ENCODE measurements at places on chromosomes 16 and 17.

- DNase-seq = no peak
Observed at GRCh38 chr16:85492295-85492864, 120.7 kb upstream of the GSE1 start.

GRCh38 chr17:68822719-68823289 lies 132.4 kb downstream of the ABCA8 start:
- DNase-seq = no peak

GRCh38 chr17:57588086-57588485 lies 157.0 kb downstream of the CCDC182 start:
- no peak for DNase-seq

DNA sequence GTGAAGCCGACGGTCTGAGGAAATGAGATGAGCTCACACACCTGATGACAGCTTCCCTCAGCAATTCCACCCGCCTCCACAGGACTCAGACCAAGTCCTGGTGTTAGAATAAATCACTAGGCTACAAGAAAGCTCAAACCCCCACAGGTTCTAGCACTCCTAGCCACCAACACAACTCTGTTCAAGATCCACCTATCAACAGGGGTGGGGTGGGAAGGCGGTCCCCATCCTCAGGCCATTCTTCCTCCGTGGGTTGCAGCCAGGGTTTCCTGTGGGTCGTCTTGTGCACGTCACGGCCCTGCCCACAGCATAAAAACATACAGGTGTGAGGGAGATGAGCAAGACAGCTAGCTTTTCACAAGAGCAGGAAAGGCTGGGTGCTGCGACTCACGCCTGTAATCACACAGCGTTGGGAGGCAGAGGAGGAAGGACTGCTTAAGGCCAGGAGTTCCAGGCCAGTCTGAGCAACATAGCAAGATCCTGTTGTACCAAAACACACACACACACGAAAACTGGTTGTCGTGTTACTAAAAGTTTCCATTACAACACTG lies 81.1 kb downstream of the ANKRD11 start:
- DNase-seq = no peak

DNA sequence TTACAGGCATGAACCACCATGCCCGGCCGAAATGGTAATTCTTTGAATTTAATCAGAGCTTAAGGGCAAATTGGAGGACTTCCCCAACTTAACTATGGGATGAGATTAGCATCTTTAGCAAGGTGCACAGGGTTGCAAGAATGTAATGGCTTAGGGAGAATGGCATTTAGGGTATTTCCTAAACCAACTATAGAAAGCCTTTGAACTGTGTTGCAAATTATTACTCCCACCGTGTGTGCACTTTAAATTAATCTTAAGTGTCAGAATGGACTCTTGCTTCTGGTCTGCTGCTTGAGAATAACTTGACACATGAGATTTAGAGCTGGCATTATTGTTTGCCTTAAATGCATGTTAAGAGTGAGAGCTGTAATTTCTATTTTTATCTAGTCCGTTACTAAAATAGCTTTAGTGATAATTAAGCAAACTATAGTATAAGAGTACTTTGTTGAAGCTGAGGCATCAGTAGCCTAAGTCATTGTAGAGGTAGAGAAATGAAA lies 59.8 kb downstream of the TUBD1 start:
- peak; percentile 68 for DNase-seq

DNA sequence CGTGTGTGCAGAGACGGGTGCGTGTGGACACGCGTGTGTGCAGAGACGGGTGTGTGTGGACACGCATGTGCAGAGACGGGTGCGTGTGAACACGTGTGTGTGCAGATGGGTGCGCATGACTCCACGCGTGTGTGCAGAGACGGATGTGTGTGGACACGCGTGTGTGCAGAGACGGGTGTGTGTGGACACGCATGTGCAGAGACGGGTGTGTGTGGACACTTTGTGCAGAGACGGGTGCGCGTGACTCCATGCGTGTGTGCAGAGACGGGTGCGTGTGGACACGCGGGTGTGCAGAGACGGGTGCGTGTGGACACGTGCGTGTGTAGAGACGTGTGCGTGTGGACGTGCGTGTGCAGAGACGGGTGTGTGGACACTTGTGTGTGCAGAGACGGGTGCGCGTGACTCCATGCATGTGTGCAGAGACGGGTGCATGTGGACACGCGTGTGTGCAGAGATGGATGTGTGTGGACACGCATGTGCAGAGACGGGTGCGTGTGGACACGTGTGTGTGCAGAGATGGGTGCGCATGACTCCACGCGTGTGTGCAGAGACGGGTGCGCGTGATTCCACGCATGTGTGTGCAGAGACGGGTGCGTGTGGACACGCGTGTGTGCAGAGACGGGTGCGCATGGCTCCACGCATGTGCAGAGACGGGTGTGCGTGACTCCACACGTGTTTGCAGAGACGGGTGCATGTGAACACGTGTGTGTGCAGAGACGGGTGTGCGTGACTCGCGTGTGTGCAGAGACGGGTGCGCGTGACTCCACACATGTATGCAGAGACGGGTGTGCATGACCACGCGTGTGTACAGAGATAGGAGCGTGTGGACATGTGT lies 1.6 kb upstream of the CD7 start:
- no peak for DNase-seq

GRCh38 chr16:6309271-6309670 lies 1023.4 kb upstream of the RBFOX1 start:
- DNase-seq = no peak

- no peak for DNase-seq
Observed at GRCh38 chr17:41658846-41659245, 29.8 kb upstream of the EIF1 start.

DNA sequence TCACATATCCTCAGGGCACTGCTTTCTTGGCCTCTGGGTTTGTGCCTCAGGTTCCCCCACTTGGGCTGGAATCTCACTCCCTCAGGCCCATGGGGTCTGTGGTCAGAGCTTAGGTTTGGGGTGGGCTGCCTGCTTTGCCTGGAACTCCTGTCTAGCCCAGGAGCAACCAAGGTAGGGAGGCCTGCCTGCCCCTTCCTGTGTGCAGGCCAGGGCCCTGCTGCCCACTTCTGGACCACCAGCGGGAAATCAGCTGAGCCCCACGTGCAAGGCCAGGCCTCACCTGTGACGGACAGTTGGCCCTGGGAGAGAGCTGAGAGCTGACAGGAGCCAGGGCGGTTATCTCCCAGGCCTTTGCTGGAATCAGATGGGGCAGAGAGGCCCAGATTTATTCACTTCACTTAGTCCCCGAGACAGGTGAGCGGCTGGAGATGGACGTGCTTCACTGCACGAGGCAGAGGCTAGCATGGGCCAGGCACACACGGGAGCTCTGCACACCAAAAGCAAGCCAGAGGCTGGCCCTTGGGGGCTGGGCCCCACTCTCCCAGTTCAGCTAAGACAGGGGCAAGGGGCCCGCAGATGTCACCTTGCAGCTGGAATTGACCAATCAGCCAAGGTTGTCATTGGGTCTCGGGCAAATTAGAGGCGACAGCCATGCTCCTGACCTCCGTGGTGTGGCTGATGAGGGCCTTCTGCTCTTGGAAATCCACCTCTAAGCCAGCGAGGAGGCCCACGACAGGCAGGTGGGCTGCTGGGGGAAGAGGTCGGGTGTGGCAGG lies 49.9 kb upstream of the DOC2B start:
- DNase-seq = no peak

DNA sequence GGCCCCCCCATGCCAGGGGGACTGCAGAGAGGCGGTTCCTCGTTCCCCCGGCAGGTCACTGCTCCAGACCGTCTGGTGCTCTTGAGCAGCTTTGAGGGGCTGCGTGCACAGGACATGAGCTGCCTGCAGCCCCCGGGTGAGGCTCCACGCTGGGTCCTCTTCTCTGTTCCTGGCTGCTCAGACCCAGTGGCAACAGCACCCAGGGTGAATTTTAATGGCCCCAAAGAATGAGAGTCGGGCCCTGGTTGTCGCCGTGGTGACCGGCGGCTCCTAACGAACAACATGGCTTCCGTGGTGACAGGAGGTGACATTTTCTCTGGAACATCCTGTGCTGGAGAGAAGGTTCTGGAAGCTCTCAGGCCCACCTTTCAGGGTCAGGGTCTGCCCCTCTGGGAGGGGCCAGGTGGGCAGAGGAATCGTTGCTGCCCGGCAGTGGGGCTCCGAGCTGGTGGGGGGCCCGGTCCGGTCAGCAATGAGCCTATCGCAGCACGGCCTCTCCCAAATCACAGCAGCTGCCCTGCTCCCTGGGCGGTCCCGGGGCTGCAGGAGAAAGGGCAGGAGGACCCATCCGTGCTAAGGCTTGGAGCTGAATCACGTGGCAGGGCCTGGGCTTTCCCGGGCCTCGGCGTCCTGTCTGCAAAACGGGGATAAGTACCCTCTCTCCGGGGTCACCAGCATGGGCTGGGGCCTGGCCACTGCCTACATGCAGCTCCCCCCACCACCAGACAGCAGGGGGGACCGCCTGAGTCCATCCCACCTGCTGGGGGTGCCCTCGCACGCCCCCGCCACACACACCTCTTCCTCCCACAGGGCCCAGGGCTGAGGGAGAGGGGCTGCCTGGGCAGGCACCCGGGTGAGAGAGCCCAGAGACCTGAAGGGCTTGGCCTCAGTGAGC lies 3.4 kb upstream of the C1QTNF8 start:
- DNase-seq = no peak

- peak; percentile 36 for DNase-seq
Observed at GRCh38 chr17:63837480-63837879, 5.0 kb downstream of the SMARCD2 start.

- DNase-seq = no peak
Observed at GRCh38 chr17:48486557-48486956, 44.3 kb downstream of the HOXB1 start.

DNA sequence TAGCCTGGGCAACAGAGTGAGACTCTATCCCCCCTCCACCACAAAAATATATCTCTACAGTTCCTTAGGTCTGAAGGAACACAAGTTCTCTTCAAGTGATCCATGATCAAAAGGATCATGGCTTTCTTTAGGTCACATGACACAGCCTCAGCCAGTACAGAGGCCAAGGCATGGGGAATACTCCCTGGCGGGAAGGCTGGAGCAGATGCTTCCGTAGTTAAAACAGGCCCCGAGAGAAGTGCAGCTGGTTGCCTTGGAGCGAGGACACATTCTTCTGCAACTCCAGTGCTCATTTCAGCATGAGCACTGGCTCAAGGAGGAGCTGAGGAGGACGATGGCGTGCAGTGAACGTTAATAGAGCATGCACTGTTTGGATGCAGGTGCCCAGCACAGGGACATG lies 13.5 kb downstream of the CDIP1 start:
- no peak for DNase-seq

DNA sequence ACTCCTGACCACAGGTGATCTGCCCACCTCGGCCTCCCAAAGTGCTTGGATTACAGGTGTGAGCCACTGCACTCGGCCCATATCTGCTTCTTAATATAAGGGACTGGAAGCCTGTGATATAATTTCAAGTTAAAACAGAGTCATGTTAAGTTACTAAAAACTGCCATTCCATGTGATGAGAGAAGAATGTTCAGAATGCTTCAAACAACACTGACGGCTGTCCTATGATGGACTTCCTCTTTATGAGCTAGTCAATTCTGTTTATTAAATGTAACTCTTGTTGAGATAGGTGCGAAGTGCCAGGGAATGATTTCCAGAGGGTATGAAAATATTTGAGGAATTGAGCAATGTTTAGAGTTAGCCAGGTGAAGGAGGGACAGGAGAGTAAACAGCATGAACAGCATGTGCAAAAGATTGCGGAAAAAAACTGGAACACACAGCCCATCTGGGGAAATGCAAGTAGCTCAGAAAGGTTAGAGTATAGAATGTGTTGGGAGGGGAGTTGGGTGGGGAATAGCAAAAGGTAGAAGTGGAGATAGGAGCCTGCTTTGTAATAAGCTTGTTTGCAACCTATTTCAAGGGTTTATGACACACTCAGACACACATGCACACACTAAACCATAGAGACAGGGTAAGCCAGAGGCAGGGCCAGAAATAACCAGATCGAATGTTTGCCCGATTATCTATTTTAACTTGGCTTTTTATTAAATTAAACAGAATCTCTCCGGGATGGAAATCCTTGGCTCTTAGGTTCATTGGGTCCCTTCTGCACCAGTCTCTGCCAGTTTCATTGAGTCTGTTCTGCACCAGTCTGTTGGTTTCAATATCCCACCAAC lies 135.6 kb upstream of the COX10 start:
- DNase-seq = no peak

DNA sequence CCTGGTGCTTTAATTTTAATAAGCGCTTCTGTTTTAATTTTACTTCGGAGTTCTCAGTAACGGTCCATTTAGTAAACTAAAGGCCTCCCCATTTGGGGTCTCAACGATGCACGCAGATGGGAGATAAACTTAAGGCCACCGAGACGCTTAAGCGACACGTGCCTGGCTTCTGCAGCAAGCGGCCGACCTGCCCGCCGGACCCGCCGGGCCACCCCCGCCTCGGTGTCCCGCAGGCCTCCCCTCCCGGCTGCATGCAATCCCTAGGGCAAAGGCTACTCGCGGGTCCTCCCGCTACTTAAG lies 592 bp downstream of the GCSH start:
- no peak for DNase-seq

DNA sequence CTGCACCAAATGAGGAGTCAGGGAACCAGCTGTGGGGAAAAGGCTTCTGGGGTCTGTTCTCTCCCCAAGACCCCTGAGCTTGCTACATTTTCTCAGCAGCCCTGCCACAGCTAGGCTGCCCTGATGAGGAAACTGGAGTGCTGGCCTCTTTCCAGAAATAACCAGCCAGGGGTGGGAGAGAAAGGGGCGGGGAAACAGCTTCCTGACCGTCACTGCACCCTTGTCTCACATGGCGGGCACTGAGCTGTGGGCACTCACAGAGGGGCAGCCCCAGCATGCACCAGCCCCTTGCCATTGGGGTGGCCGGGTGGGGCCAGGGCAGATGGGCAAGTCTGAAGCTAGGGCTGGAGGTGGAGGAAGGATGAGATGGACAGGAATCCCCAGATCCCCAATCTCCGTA lies 2.9 kb downstream of the SRL start:
- no peak for DNase-seq

GRCh38 chr17:74746922-74747321 lies 1.5 kb upstream of the NHERF1 start:
- no peak for DNase-seq

DNA sequence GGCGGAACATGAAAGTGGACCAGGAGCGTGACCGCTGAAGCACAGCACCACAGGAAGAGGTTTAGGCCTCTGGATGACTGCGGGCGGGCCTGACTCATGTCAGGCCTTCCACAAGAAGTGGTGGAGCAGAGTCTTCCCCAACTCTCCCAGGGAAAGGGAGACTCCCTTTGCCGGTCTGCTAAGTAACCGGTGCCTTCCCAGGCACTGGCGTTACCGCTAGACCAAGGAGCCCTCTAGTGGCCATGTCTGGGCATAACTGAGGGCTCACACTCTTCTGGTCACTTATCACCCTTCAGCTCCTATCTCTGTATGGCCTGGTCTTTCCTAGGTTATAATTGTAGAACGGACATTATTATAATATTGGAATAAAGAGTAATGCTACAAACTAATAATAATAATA lies 1931.9 kb downstream of the TP53TG3F start:
- peak; percentile 4 for DNase-seq

All from G401 (cell line).